Aorta (tissue), 5 donors: ENCODE measurements at places on chromosomes 11 and 22.

DNA sequence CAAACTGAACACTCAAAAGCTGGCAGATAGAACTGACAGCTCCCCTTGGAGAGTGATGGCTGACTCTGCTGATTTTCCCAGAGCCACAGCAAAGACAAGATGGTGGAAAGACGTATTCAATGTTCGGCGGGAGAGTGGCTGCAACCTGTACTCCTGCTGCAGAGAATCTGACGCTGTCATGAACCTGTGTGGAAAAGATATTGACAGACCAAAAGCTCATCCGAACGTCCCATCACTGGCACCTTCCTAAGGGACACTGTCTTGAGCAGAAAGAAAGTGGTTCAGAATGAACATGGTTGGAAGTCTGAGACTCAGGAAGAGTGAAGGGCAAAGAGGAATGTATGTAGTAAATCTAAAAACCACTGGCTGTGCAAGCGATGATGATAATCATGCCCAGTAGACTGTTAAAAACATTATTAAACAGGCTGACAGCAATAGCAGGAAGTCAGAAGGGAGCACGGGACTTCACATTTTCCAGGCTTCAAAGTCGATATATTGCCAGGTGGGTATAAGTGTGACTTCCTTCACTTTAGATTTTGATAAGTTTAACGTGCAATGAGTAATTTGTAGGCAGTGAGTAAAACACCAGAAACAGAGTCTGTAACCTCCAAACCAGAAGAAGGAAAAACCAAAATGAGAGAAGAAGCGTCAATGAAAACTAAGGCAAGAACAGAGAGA is 6.2 kb upstream of the IL17REL start:
- no peak for DNase-seq

- no peak for DNase-seq
These were observed 165.2 kb downstream of the PKNOX2 start for GRCh38 chr11:125329786-125330185.

DNA sequence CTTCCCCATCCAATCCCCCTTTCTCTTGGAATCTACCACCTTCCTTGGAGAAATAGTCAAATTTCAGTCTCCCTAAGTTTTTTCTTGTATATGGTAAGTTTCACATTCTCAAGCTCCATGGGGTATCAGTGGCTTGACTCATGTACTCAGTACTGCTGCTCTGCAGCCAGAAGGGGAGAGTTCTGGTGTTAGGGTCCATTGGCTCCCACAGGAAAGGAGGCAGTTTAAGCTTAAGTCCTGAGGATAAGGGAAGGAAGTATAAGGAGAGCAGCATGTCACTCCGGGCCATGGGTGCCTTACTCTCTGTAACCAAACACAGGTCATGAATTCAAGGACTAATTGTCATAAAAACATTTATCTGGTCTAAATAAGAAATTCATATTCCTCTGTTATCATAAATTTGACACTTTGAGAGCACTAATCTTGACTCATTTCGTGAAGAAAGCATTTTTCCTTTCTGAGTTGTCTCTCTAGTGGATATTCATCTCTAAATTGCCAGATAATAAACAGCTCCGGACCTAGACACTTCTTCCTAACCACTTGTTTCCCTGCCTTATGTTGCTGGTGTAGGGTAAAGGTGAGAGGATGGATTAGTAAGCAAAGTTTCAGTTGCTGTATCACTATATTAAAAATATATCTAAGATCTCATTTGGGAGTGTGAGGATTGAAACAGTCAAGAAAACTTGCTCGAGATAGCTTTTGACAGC is 20.1 kb upstream of the SORL1 start:
- DNase-seq: no peak

DNA sequence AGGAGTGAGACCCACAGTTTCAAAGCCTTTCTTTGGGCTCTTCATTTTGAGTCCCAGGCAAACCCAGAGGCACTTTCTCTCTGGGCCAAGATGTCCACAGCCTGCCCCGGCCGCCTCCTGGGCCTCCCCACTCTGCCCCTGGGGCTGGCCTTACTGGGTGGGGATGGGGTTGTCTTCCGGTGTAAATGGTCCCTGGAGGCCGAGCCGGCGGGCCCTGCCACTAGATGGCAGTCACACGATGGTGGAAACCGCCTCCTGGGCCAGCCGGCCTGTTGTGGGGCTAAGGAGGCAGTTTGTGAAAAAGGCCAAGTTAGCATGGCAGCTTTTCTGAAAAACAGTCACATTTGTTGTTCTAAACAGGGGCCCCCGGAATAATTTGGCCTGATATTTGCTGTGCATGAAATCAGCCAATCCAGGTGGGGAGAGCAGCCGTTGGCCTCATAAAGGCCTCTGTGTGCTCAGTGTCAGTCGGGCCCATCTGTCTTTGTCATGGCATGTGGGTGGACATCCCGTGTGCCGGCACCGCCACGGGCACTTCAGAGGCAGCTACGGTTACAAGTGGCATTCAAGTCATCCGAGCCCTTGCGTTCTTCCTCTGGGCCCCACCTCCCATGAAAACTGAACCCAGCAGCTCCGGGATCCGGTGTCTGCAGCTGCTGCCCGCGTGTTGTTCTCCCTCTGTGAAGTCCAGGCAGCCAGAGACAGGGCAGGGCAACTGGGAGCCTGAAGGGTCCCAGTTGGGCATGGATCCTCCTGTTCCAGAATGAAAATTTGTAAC is 6.5 kb downstream of the MRPL23 start:
- DNase-seq: peak; percentile 40

DNA sequence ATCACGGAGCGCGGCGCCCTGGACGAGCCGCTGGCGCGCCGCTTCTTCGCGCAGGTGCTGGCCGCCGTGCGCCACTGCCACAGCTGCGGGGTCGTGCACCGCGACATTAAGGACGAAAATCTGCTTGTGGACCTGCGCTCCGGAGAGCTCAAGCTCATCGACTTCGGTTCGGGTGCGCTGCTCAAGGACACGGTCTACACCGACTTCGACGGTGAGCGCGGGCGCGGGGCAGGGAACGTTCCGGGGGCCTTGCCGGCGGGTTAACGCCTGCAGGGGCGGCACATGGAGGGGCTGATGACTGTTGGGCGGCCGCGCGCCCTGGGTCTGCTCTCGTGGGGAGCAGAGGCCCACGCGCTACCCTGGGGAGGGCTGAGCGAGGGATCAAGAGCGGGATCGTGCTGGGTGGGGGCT is 1.0 kb downstream of the PIM3 start:
- peak; percentile 82 for DNase-seq

DNA sequence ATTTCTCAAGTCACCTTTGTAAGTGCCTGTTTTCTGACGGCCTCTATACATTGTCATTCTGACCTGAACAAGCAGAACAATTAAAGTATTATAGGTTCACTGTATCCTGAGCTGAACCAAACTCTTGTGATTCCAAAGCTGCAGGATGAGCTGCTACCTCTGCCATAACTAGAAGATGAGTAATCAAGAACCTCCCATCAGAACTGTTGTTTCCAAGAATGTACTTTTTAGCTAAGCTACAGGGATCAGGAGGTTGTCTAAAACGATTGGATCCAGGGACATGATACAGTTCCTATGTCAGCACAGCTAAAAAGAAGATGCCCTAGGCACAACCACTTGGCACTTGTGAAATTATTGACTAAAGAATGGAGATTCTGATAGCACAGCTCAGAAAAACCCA is 288.4 kb upstream of the CCDC90B start:
- no peak for DNase-seq

- DNase-seq: peak; percentile 78
These were observed 907 bp downstream of the SLC15A3 start for GRCh38 chr11:60950933-60951605.
